ENCODE measurements at places on chromosomes 6 and 20.

GRCh38 chr6:91731939-91732338, 1145.1 kb upstream of the MAP3K7 start:
- no peak for DNase-seq

DNA sequence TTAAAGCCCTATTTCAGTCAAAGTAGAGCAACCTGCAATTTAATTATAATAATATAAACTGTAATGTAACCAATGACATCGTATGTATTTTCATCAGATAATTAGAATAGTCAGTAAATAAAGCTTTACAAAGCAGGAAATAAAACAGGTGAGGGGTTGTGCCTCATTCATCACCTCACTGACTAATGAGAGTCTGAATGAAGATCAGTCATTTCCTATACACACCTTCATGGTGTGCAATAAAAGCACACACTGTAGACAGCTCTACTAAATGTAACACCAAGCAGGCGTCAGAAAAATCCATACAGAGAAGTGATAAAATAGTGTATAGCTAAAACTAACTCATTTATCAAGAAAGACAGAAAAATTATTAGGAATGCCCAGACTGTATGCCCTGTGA, 105.9 kb downstream of the MAN1A1 start:
- DNase-seq = no peak

DNA sequence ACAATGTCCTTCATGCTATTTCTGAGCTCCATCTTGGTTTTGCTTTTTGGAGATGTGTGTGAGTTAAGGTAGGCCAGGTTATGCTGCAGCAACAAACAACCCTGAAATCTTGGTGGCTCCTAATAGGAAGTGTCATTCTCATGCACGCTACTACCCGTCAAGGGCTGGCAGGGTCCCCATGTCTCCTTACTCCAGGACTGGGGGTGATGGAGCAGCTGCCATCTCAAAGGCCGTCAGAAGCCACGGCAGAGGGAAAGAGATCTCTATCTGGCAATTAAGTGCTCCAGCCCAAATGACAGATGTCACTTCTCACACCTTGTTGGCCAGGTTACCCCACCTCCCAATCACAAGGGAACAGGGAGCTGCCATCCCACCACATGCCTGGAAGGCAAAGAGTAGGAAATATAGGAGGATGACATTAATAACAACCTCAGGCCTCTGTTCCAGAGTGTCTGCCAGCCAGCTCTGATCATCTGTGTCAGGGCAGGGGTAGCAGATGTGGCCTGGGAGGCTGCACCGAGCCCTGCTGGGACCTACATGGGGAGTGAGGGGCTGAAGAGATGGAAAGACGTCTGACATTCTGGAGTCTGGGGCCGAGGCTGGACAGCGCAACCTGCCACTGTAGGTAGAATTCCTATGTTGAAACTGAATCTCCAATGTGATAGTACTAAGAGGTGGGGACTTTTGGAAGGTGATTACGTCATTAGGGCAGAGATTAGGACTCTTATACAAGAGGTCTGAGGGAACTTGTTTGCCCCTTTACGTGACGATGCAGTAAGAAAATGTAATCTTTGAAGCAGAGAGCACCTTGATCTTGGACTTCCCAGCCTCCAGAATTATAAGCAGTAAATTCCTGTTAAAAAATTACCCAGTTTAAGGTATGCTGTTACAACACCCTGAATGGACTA, 4.8 kb upstream of the SDCBP2 start:
- no peak for DNase-seq

DNA sequence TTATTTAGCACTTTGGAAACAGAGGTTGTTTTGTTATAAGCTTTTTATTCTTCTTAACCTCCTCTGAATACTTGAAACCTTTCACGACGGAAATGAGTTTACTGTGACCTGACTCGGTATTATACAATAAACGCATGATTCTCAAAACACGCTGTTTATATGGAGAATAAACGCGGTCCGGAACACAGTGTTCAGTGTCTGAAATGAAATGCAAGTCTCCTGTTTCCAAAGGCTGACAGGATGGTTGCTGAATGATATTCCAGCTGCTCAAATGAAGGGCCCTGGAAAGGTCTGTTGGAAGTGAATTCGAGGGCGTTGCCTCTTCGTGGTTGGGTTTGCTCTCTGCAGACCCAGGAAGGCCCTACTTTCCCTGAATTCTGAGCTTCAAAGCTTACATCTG, 83.4 kb downstream of the RSPH3 start:
- DNase-seq = no peak

DNA sequence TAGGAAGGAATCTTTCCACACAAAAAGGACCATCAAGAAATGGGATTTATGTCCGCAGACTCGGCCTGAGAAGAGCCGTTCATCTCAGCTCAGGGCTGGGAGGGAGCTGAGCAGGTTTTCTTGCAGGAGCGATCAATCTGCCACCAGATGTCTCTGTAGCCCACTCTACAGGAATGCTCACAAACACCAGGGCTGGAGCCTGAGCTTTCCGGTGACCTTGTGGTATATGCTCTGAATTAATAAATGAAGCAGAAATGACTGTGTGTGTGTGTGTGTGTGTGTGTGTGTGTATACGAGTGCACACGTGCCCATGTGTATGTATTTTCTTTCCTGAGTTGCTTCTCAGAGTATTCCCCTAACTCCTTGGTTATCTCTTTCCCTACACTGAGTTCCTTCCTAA, 12.0 kb downstream of the CD83 start:
- peak; percentile 63 for DNase-seq

All from NCI-H510A treated with DMSO at 0.1 percent for 48 hours (cell line).